ENCODE measurements at places on chromosomes 5 and 9. TPM values are rescaled to one million over a fixed set of nuclear protein-coding genes. Genes with fewer than 3 reads are reported as not detected.

The PRUNE2 gene
- total RNA-seq, result 4.1 TPM

The NKD2 gene
- 11.1 TPM for total RNA-seq

The PRRT1B gene
- 71.4 TPM for total RNA-seq

The SPARC gene
- 674 TPM for total RNA-seq

The IL3 gene
- not detected for total RNA-seq

The MARVELD2 gene
- 31.8 TPM for total RNA-seq

The SPINK4 gene
- 1.3 TPM for total RNA-seq

The FCN1 gene
- total RNA-seq, result not detected

The LCN12 gene
- total RNA-seq, result 3.8 TPM

The PROB1 gene
- 4.8 TPM for total RNA-seq

The SLC45A2 gene
- not detected for total RNA-seq

The TMEM215 gene
- not detected for total RNA-seq

The PCDHGB5 gene
- total RNA-seq, result 1.0 TPM

The STXBP1 gene
- 42.6 TPM for total RNA-seq

The CARTPT gene
- total RNA-seq, result not detected

The SHISAL2B gene
- 106 TPM for total RNA-seq

The KIF4B gene
- 0.18 TPM for total RNA-seq

The FAXDC2 gene
- total RNA-seq, result 3.2 TPM

The EQTN gene
- total RNA-seq, result not detected

The GRM6 gene
- not detected for total RNA-seq

The TBCA gene
- 454 TPM for total RNA-seq

The VLDLR gene
- 183 TPM for total RNA-seq

The NXNL2 gene
- 0.40 TPM for total RNA-seq

The MARCOL gene
- total RNA-seq, result not detected

The SLC34A3 gene
- 0.15 TPM for total RNA-seq

The GLDC gene
- total RNA-seq, result 8.9 TPM

The C8G gene
- total RNA-seq, result 1.6 TPM

The DNM1 gene
- 92.3 TPM for total RNA-seq

The PIP5K1B gene
- 9.1 TPM for total RNA-seq

The PTGER4 gene
- total RNA-seq, result 0.29 TPM

The PCDHGA5 gene
- total RNA-seq, result 3.0 TPM

The GPR150 gene
- 0.13 TPM for total RNA-seq

The PPP1R26 gene
- total RNA-seq, result 43.2 TPM

The MEIKIN gene
- total RNA-seq, result not detected

The LHFPL2 gene
- total RNA-seq, result 95.5 TPM

The SLC6A18 gene
- not detected for total RNA-seq

The IRGM gene
- not detected for total RNA-seq

The IFNB1 gene
- total RNA-seq, result not detected

The WWC1 gene
- 9.0 TPM for total RNA-seq
